ENCODE measurements at places on chromosomes 12 and 14.

DNA sequence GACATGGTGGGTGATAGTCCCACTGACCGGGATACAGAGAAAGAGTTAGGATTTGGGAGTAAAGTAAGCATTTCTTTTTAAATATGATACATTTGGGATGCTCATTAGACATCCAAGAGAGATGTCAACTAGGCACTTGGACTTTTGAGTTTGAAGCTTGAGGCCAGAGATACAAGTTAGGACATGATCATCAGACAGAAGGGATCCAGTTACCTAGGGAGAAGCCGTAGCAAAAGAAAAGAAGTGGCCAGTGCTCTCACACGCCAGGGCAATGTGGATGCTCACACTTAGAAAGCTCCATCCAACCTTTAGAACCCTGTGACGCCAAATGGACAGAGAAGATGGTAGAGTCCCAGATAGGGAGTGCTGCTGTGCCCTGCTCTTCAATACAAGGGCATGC lies 14.0 kb upstream of the STON2 start:
- DNase-seq, result no peak

DNA sequence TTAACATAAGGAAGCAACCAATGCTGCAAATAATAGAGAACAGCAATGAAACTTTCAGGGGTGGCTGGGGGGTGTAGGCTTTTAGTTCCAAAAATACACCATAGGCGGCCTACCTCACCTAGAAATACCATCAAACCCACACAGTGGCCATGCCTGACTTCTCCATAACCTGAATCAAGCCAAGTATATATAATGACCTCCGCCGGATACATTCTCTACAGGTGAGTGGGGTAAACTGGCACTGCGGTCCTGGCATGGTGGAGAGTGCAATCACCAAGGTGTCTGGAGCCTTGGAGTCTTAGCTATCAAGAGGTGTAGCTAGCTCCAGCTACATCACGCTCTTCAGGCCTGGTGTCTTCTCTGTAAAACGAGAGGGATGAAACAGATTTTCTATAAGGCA lies 1.2 kb downstream of the ZBTB25 start:
- DNase-seq, result no peak

GRCh38 chr12:111826992-111827391 lies 15.0 kb upstream of the MAPKAPK5 start:
- no peak for DNase-seq

DNA sequence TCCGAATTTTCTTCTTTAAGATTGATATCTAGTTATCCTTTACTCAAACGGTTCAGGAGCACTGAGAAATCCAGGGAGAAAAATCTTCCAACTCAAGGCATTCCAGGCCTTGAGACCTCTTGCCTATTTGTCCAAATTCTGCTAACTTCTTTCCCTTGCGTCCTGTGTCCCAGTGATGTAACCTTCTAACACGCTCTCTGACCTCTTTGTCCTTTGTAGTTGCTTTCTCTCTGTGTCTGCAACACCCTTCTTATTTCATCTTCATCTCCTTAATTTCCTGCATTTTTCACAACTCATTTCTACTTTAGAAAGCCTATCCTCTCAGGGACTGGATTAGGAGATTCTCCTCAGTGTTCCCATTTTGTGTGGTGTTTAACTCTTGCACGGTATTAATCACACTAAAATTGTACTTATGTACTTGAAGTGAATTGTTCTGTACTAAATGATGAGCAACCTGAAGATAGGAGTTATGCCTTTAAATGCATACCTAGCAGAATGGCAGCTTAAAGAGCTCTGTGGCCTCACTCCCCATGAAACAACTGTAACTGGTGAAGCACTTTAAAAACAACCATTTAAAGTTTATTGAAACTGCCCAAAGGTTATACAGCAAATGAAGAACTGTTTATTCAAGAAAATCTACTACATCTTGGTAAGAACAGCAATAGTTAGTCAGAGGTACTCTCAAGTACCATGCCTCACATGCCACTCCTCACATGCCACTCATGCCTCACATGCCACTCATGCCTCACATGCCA lies 7.4 kb upstream of the SNAPC1 start:
- DNase-seq, result no peak

DNA sequence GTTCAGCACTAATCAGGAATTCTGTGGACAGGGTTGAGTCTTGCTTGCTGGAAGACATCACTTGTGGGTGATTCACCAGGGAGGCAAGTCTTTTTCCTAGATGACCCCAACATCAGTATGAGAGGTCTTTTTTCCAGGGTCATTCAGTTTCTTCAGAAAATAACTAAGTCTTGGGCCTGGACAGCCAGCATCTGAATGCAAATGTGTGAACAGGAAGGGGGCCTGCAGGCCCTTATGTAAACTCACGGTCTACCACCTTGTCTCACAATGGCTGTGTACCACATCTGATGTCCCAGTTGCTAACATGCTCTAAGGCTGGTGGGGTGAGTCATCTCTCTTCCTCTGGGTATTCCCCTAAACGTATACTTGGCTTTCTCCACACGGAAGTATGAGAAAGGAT lies 79.2 kb downstream of the HECTD4 start:
- no peak for DNase-seq

Data from urinary bladder (tissue), 4 donors.